ENCODE measurements at places on chromosomes 5 and 9. TPM values are rescaled to one million over a fixed set of nuclear protein-coding genes. Genes with fewer than 3 reads are reported as not detected.

DNA sequence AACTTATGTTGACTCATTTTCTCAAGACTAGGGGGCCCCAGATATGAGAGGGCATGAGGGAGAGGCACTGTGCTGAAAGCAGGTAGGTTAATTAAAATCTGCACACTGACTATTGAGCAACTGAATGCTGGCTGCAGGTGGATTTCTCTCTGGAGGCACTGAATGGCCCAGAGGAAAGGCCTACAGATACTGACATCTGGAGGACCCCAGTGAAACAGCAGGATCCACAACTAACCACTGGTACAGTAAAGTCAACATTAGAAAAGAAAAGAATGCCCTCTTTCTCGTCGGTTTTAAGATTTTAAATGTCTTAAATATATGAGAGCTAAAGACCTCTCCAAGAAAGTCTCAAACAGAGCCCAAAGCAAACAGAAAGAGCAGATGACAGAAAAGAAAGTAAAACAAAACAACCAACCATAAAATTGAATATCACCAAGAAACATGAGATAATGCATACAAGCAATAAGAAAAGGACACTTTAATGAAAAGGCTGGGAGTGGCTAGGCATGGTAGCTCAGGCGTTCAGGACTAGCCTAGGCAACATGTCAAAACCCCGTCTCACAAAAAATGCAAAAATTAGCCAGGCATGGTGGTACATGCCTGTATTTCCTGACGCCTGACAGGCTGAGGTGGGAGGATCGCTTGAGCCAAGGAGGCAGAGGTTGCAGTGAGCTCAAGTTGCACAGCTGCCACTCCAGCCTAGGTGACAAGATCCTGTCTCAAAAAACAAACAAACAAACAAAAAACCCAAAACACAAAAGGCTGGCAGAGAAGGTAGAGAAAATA lies 43.3 kb downstream of the PUM3 start:
- no peak for DNase-seq

The LECT2 gene
- total RNA-seq: not detected

DNA sequence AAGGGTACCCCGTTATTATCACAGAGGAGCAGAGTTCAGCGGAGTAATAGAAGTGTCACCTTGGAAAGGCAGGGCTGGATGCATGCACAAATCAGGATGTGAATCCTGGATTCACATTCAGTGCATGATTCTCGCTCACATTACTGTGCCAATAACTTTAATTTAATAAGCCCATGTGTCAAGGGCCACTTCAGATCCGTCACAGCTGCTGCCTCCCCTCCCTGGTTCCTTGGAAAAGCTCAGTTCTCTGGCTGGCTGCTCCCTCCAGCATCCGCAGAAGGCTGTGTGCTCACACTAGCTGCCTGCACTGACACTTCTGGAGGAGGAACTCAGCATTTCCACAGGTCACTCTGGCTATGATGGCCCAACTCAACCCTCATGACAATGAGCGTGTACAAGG lies 256.8 kb upstream of the ADAMTS16 start:
- no peak for DNase-seq

The C5 gene
- 1.7 TPM for total RNA-seq

The NXNL2 gene
- total RNA-seq: not detected

The ANGPTL2 gene
- total RNA-seq: 25.5 TPM

The GDF9 gene
- 0.35 TPM for total RNA-seq

GRCh38 chr5:162886717-162887116 lies 550.7 kb upstream of the CCNG1 start:
- DNase-seq: no peak

- no peak for DNase-seq
These were observed 6.6 kb downstream of the SLC46A2 start for GRCh38 chr9:112884101-112884500.

GRCh38 chr5:107674655-107675054 lies 3.9 kb upstream of the EFNA5 start:
- DNase-seq: no peak

GRCh38 chr9:127415657-127416056 lies 8.5 kb upstream of the ZNF79 start:
- DNase-seq: no peak

The C1QTNF3 gene
- 10.5 TPM for total RNA-seq

The PCDHB1 gene
- not detected for total RNA-seq

The SH3RF2 gene
- 4.0 TPM for total RNA-seq

The FBXL7 gene
- 26.4 TPM for total RNA-seq

DNA sequence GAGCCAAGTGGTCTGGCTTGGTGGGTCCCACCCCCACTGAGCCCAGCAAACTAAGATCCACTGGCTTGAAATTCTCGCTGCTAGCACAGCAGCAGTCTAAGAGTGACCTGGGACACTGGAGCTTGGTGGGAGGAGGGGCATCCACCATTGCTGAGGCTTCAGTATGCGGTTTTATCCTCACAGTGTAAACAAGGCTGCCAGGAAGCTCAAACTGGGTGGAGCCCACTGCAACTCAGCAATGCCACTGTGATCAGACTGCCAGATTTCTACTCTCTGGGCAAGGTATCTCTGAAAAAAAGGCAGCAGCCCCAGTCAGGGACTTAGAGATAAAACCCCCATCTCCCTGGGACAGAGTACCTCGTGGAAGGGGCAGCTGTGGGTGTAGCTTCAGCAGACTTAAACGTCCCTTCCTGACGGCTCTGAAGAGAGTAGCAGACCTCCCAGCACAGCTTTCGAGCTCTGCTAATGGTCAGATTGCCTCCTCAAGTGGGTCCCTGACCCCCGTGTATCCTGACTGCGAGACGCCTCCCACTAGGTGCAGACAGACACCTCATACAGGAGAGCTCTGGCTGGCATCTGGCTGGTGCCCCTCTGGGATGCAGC lies 18.2 kb upstream of the STK32A start:
- no peak for DNase-seq

Measured in glomerular endothelial cell (primary cell).